ENCODE measurements at places on chromosomes 2 and 18.
A peak's percentile ranks its signal among the peaks of the same experiment; 100 is the strongest.

- peak; percentile 25 for DNase-seq
Observed at GRCh38 chr2:190947711-190948251, 66.2 kb downstream of the STAT1 start.

GRCh38 chr18:49725809-49726674 is 87.3 kb downstream of the ACAA2 start:
- peak; percentile 90 for DNase-seq

DNA sequence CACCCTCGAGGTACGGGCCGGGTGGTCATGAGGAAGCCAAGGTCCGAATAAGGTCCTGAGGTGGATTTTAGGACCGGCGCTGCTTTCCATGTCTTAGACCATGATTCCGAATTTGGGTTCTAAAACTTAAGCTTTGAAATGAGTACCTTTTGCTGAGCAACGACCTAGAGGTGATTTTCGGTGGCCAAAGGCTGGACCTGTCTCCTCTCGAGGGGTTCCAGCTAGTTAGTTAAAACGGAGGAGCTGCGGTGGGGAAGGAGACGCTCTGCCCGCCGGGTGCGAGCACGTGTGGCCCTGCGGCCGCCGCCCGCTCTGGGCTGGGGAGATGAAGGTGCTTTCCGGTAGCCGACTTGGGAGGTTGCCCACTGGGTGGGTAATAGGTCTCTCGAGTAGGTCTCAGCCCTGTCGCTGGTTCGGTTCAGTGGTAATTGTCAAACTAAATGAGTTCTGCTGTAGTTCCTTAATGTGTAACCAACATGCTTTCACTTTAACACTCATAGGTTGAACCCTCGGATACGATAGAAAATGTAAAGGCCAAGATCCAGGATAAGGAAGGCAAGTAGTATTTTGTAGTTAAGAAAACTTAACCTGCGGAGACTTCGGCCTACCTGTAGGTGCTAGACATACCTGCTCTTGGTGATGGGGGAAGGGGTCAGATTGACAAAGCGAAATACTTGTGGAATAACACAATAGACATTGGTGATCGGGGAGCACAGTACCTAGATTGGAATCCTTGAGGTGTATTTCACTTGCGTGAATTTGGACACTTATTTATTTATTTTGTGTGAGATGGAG is 572 bp downstream of the RPS27A start:
- DNase-seq, result peak; percentile 57

GRCh38 chr2:10948606-10949230 is 37.0 kb downstream of the KCNF1 start:
- DNase-seq, result no peak

DNA sequence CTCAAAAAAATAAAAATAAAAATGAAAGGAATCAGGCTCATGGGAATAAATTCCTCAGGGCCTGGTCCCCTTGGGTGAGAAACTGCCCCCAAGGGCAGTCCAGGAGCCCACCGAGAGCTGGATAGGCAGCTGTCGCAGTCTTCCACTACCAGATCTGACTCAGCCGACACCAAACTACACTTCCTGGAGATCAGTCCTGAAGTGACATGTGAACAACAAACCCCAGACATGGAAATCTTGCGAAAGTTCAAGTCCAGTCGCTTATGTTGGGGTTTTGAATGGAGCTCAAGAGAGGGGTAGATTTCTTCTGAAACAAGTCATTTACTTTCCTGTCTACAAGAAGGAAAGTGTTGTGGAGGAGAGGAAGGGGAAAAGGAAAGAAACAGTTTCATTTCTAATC is 12.9 kb downstream of the ADCY3 start:
- no peak for DNase-seq

DNA sequence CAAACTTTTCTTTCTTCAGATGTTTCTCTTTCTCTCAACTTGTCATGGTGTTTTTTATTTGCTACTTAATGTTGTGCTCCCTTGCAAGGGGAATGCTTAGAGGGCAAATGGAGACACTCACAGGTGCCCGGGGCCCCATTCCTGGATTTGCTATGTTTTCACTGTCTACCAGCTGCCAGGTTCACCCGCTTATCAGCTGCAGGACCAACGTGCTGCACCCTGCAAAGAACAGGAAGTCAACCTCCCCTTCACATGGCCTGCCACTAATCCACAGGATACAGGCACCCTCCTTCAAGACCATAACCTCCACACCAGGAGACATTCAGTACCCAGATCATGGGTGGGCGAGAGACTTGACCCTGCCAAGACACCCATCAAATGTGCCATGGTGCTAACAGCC is 237.6 kb upstream of the STON1 start:
- no peak for DNase-seq

- no peak for DNase-seq
Observed at GRCh38 chr2:207233731-207234130, 68.0 kb upstream of the KLF7 start.

- DNase-seq, result peak; percentile 77
Observed at GRCh38 chr2:174341293-174341994, 6.7 kb downstream of the SP9 start.

GRCh38 chr2:179981085-179981484 is 26.0 kb downstream of the CWC22 start:
- DNase-seq, result no peak

- DNase-seq, result peak; percentile 96
Observed at GRCh38 chr2:234257859-234258561, 207.5 kb downstream of the SPP2 start.

- peak; percentile 69 for DNase-seq
Observed at GRCh38 chr2:240946654-240947053, 40.5 kb downstream of the CROCC2 start.

DNA sequence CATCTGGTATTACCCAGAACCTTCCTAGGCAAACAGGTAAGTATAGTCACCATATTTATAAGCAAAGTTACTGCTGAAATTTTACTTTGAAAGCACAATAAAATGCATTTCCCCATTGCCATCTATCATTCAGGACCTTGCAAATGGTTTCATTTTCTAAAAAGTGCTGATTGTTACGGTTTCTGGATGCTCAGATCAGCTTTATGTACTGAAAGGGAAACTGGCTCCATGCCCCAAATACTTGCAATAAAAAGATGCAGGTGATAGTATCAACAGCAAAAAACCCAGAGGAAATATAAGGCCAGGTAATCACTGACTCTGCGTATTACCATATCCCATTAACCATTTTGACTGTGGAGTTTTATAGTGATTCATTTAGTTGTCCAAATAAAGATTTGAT is 1150.7 kb upstream of the CRIM1 start:
- no peak for DNase-seq

DNA sequence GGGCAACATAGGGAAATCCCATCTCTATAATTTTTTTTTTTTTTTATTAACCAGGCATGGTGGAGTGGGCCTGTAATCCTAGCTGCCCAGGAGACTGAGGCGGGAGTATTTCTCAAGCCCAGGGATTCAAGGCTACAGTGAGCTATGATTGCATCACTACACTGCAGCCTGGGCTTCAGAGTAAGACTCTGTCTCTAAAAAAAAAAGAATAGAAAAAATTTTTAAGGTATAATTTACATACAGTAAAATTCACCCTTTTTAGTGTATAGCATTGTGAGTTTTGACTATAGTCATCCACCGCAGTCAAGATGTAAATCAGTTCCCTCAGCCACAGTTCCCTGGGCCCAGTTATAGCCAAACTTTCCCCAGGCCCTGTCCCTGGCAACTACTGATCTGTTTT is 57.1 kb upstream of the MSH6 start:
- DNase-seq, result no peak

DNA sequence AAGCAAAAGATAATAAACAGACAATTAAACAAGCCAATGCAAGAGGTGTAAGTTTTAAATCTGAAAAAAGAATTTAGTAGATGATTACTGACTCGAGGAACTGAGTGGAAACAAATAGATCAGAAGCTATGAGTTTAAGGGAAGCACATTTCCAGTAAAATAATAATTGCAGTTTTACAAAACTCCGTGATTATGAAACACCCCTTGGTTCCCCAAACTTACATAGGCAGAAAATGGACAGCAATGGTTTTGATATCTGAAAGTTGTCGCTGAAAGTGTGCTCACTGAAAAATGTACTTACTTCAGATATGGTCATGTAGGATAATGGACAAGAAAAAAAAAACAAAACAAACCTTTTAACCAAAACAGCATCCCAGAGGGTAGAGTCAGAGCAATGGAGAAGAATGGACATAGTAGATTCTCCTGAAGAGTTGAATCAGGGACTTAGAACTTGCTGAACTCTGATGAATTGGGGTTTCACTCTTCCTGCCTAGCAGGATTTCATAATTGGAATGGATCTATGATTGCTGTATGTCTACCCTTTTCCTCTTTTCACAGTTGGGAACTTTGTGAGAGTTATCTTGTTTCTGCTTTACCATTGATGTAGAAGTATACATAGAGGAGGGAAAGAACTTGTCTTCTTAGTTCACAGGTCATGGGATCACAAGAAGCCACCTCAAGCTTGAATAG is 305.6 kb upstream of the ZEB2 start:
- no peak for DNase-seq

DNA sequence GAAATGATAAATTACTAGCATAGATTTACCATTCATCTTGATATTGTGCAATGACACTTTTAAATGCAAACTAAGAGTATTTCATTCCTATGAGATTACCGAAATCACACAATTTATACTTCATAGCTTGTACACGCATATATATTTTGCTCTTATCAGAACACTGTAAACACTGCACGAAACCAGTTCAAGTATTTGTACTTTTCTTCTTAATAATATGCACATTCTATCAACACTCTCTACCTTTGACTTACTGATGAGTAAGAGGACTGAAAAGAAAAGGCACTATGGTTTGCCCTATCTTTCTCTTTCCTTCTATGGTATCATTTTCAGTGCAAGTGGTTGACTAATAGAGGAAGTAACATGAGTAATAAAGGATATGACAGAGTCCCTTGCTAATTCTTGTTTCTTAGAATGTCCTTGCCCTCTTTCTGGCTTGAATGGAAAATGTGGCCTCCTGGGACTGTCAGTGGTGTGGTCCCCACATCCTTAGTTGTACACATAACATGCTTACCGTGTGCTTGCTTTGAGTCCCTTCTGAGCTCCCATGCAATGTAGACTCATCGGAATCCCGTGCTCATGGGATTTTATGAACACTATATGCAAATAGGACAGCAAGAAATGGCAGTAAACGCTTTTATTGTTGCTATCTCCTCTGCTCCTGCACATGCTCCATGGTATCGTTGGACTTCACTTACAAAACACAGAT is 363.5 kb upstream of the TNP1 start:
- no peak for DNase-seq

Data from MG63 (cell line).